NCI-H187 treated with DMSO at 0.1 percent for 48 hours (cell line): ENCODE measurements at places on chromosomes 16 and 17.

DNA sequence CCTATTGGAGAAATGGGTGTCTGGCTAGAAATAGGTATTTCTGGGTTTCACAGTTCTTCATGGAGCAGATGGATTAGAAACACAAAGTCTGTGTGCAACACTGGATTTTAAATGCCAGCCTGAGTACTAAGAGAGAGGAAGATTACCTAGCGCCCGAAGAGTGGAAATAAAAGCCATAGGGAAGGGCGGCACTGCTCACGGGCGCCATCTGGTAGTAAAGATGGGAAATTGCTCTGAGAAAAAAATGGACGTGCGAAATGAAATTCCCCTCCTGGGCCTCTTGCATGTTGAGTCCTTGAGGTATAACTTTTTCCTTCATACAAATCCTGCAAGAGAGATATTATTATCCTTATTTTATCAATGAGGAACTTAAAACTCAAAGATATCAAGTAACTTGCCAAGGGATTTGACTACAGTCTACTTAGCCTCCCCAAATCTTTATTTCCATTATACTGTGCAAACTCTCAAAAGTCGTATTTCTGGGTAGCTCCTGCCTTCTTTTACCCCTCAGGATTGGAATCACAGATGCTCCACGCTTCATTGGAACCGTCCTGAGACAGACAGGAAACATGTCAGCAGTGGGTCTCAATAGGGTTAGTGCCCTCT, 72.8 kb downstream of the MMD start:
- no peak for DNase-seq

DNA sequence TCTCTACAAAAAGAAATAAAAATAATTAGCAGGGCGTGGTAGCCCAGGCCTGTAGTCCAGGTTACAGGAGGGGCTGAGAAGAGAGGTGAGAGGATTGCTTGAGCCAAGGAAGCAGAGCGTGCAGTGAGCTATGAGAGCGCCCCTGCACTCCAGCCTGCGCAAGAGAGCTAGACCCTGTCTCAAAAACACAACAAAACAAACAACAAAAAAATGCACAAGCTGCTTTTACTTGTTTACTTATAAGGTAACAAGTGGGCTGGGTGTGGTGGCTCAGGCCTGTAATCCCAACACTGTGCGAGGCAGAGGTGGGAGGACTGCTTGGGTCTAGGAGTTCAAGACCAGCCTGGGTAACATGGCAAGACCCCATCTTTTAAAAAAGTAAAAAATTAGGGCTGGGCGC, 1.7 kb downstream of the CYTH1 start:
- DNase-seq = no peak

GRCh38 chr17:33779234-33779591, 475.9 kb upstream of the CCL2 start:
- DNase-seq = no peak

DNA sequence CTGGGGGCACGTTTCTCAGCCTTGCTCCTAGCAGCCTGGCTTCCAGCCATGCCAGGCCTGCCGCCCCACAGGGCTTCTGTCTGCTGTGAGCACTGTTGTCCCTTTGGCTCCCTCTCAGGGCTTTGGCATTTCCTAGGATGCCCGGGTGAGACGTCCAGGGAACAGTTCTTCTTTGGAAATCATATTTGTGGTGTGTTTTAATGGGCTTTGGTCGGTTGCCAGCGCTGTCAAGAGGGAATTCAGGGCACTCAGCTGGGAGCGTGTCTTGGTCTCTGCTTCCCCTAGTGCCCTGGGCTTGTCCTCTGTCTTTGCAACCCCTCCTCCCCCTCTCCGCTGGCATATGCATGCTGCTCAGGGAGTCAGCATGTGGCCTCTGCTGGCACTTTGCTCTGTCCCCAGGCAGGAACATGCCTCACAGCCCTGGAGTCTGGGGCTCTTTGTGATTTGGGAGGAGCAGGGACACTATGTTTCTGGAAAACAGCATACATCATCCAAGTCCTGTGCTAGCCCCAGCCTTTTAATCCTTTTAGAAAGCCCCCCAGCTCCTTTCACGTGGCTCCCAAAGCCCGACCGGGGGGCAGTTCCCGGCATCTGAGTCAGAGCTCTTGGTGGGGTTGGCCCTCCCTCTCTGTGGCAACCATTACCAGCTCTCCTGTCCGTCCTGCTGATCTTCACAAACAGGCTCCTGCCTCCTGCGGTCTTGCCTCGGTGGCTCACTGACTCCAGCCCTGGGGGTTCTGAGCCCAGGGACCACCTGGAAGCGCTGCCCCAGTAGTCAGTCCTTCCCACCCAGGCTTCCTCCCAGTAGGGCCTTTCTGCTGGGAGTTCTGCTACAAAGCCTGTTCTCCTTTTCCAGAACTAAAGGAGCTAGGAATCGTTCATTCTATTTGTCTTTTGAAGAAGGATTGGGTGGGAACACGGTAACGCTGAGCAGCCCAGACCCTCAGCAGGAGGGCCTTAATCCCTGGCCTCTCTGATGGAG, 26.7 kb downstream of the SAP30BP start:
- no peak for DNase-seq

DNA sequence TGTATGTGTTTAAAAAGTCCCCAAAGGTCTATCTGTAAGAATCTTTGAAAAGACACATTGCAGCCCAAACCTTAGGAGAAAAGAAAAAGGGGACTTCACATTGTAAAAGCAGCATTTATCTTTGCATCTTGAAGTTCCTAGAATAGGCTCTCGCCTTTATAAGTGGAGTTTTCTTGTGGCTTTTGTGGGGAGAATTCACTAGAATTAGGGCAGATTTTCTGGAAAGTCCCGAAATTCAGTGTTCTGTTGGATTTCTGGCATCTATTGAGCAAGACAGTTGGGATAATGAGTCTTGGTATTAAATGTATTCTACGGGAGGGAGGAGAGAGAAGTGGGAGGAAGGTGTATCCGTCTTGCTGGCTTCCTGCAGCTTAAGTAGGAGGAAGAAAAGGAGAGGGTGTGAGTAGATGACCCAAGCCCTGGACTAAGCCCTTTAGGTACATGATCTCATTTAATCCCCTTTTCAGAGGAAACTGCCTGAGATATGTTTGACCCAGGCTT, 62.6 kb downstream of the PRKCA start:
- DNase-seq = no peak

- no peak for DNase-seq
Observed at GRCh38 chr17:7707446-7707845, 2.4 kb downstream of the EFNB3 start.

DNA sequence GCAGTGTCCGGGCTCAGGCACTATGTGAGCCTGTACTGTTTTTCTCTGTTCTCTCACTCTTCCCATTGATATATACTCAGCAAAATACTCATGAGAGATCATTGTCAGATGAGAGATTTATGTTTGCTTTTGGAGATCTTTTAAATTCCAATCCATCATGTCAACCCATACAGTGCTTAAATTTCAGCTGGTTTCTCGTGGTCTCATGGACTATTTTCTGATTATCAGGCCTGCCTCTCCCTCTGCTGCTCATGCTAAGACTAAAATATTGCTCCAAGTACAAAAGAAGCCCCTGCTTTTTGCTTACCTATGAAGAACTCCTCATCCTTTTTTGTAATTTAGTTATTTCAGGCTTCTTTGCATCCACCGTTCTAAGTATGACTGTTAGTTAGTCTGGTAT, 547.2 kb downstream of the KCNJ2 start:
- no peak for DNase-seq

DNA sequence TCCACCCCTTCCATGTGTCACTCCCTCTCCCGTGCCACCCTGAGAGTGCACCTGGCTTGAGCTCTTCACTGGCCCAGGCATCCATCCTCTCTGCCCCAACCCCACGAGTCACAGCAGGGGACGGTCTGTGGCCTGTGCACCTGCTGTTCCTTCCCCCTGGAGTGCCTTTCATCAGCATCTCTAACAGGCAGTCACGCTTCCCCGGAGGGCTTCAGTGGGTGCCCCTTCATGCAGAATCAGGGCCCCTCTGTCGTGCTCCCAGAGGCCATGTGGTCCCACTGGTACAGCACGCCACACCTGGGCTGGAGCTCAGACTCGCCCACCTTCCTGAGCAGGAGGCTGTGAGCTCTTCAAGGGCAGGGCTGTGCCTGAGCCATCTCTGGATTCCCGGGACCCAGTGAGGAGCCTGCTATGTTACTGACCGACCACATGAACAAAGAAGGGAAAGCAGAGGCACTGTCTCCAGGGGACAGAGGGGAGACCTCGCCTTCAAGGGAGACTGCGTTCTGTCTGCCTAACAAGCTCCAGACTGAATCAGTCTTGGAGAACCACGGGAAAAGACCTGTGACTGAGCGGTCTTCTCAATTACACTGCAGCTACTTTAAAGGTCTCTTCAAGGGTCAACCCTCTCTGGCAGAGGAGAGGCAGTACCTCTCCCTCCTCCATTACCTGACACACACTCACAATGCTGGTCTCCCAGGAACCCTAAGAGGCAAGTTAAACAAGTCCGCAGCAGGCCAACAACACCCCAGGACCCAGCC, 78.8 kb upstream of the DOC2B start:
- DNase-seq = no peak

DNA sequence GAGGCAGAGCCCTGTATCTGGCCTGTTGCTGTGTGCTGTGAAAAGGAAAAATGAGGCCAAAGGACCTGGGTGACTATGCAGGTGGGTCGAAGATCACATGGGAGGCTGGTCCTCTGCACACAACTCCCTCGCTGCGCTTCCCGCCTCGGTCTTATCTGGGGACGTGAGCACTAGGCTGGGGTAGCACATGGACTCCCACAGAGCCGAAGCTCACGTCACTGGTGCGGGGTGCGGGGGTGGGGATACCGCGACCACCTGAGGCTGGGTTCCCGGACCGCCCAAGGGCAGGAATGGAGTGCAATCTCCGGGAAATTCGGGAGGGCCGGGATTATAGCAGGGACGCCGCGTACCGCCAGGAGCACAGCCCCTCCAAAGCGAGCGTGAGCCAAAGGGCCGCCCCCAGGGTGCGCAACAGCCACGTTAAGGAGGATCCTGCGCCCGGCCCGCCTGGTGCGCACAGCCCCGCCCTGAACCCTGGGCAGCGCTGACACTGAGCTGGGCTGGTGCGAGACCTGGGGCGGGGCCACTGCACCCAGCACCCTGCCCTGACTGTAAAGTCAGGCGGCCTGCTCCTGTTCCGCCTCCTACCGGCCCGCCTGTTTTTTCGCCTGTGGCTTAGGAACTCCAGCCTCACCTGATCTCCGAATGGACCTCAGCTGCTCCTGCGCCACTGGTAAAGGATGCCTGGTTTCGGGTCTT, 4.8 kb downstream of the MT1A start:
- DNase-seq = no peak

DNA sequence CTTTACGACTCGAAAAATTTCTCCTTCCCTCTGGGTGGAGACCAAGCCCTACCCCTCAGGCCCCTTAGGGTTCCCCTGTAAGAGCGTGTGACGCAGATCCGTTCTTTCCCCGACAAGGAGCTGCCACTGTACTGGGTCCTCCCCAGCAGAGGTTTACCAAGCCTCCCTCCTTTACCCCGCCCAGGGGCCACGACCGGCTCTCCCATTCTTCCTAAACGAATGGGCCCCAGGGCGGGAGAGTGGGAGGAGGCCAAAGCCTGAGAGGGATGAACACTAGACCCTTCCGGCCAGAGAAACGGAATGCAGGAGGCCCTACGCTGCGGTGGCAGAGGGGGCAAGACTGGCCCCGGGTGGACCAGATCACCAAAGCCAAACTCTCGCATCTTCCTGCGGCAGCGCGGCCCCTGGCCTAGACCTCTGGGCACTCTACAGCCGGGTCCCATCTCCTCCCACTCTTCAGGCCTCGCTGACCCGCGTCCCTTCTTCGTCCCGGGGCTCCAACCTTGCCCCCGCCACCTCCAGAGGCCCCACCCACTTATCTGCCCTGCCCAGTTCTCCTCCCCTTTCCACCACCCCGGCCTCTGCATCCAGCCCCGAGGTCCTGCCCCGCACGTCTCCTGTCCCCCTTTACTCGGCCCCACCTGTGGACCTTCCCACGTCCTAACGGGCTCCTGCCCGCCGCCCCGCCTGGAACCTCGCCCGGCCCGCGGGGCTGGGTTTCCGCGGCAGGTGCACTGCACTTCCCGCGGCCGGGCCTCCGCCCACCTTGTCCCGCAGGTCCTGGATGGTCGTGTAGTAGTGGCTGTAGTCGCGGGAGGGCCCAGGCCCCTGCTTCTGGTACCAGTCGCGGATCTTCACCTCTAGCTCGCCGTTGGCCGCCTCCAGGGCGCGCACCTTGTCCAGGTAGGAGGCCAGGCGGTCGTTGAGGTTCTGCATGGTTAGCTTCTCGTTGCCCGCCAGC, 765 bp downstream of the KRT19 start:
- DNase-seq = no peak

DNA sequence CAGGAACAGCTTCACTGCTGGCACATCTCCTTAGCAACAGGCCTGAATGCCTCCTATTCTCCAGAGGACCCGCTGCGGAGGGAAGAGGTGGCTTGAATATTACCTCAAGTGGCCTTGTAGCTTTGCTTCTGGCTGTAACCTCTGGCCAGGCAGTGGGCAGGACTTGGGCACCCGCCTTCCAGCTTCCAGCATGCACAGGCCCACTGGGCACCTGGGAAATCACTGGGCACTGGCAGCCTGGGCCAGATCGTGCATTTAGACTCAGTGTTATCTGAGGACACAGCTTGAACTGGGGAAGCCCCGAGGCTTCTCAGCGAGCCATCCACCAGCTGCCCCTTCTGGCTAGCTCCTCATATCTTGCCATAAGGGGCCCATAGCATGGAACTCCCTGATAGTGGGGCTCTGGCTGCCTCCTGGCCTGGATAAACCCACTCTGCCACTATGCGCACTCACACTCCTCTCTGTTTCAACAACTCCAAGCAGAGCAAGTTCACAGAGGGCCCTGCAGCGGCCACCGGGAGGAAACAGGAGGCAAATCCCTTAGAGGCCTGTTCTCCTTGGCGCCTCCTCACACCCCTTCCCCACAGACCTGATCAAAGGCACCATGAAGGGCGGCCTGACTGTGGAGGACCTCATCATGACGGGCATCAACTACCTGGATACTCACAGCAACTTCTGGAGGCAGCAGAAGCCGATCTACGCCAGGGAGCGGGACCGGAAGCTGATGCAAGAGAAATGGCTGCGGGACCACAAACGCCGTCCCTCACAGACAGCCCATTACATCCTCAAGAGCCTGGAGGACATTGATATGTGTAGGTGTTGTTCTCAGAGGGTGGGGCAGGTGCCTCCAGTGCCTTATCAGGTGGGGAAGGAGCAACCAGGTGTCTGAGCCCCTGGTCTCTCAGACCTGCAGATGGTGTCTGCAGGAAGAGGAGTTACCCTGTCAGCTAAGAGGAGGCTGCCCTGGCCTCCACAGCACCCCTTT, 7.8 kb downstream of the ODAD4 start:
- no peak for DNase-seq

- DNase-seq = no peak
Observed at GRCh38 chr17:60230358-60230757, 80.6 kb downstream of the CA4 start.

- no peak for DNase-seq
Observed at GRCh38 chr17:28524476-28525424, 18.6 kb downstream of the FOXN1 start.

GRCh38 chr17:79045842-79046196, 21.9 kb downstream of the C1QTNF1 start:
- DNase-seq = peak; percentile 36
